Vagina (tissue), 2 donors: ENCODE measurements at places on chromosomes 7 and 10. TPM values are rescaled to one million over a fixed set of nuclear protein-coding genes. Genes with fewer than 3 reads are reported as not detected.

The ELN gene
- 38.3 TPM for total RNA-seq

The MRLN gene
- not detected for total RNA-seq

The RELN gene
- total RNA-seq, result 7.4 TPM

The SH2D4B gene
- total RNA-seq, result not detected

The GNGT1 gene
- total RNA-seq, result not detected

The CXCL12 gene
- 112 TPM for total RNA-seq

The STRIP2 gene
- 0.49 TPM for total RNA-seq

The PDE6C gene
- not detected for total RNA-seq

The LRGUK gene
- total RNA-seq, result 2.9 TPM

The ASB15 gene
- total RNA-seq, result not detected

The STEAP2 gene
- 32.2 TPM for total RNA-seq
